NCI-H1694 treated with DMSO at 0.1 percent for 48 hours (cell line): ENCODE measurements at places on chromosomes 7 and 10.

GRCh38 chr7:10022957-10023356 lies 950.7 kb upstream of the PHF14 start:
- DNase-seq = no peak

DNA sequence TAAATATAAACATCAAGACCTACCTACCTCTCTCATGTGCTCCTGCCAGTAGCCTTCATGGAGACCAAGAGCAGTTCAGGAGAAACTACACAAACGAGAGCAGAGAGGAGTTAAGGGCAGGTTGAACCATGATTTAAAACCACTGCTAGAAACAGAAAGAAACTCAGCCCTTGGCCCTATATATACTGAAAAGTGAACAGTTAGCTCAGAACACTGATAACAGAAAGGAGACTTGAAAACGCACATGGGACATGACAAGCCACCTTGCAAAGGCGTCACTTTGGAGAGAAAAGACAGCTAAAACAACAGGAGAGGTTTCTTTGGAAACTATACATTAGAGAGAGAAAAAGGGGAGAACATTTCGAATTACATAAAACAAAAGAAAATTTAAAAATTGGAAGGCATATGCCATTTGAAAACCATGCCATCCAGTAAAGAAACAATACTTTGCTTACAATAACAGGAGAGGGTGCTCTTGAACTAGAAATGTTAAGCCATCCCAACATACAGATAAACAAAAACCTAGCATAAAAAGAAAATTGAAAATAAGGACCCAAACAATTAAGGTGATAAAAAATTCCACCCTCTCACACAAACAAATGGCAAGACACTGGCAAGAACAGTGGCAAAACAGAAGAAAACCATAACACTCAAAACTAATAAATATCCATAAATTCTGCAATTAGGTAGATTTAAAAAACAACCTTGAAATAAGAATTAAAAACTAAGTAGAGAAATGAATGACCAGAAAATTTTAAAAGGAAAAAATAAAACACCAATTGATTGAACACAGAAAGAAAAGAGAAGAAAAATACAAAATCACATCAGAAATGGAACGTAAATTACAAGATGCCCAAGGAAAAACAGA lies 232.7 kb downstream of the IMMP2L start:
- no peak for DNase-seq

DNA sequence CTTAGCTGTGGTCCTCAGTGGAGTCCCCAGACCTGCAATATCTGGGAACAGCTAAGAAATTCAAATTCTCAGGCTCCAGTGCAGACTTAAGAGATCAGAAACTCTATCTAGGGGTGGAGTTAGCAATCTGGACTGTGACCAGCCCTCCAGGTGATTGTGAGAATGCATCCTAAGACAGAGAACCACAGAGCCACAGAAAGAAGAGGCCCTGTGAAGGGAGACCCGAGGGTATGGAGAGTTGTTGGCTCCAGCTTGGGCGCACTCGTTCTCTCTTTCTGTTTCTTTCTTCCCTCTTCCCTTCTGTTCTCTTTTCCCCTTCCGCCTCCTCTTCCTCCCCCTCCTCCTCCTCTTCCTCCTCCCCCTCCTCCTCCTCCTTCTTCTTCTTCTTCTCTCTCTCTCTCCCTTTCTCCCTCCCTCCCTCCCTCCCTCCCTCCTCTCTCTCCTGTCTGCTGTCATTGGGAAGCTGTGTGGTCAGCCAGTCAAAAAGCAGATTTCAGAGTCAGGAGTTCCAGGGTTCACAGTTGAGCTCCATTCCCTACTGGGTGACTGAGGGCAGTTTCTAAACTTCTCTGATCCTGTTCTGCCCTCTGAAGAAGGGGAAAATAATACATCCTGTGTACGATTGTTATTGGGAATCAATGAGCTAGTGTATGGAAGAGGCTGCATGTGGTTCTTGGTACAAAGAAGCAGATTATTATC lies 62.1 kb upstream of the STEAP1B start:
- no peak for DNase-seq

DNA sequence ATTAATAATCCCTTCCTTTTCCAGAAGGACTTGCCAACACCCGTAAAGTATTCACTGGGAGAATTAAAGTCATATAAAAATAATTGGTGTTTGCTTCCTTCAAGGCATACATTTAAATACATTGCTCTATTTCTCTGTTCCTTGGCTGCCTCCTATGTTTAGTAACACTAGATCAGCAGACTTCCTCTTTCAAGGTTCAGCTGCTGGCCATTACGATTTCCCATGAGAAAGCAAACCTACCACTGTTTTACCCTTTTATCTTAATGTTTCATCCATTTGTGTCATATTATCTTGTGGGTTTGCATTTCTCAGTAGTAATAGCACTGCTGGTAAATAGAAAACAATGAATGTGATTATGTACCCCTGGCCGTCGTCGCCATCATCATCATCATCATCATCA lies 313.8 kb upstream of the BMPER start:
- DNase-seq = no peak

- no peak for DNase-seq
These were observed 32.8 kb upstream of the MEOX2 start for GRCh38 chr7:15719311-15719710.

DNA sequence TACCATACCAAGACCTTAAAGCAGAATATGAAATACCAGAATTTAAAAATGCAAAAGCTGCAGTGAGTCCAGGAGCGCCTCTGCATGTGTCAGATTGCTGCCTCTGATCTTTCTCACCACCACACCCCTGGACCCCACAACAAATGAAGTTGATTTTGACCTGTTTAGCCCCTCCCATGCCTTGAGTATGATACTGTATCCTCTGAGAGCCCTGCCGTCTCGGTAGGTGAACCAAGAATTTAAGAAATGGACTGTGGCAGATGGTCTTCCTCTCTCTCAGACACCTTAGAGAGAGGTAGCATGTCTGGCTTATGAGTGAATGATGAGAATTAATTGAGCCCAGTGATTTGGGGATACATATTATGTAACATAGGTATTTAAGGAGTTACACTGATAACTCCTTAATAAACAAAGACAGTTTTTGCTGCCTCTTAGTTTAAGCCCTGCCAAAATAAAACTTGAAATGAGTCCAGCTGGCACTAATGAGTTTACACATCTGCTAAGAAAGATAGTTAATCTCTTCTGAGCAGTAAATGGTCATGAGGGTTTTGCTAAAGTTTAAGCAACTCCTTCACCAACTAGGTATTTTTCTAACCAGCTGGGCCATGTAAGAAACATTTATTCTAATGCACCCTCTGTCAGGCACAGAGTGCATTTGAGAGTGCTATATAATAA lies 4.5 kb upstream of the TFPI2 start:
- DNase-seq = no peak

DNA sequence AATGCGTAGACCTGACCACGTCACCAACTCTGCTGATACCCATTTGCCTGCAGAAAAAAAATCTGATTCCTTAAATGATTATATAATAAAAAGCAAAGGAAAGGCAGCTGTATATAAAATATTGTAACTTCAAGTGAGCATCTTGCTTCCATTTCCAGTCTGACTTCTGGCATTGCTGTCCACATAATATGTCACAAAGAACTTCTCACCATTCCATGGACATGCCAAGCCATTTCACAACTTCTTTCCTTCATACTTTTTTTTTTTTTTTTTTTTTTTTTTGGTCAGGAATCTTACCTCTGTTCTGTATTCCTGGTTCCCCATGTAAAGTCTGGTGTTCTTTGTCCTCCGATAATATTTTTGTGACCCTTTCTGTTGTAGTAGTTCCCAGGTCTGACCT lies 165.5 kb downstream of the SND1 start:
- DNase-seq = no peak

GRCh38 chr7:142873871-142874270 lies 11.7 kb downstream of the TRPV6 start:
- no peak for DNase-seq

GRCh38 chr7:80218723-80219122 lies 84.1 kb downstream of the GNAI1 start:
- DNase-seq = no peak

DNA sequence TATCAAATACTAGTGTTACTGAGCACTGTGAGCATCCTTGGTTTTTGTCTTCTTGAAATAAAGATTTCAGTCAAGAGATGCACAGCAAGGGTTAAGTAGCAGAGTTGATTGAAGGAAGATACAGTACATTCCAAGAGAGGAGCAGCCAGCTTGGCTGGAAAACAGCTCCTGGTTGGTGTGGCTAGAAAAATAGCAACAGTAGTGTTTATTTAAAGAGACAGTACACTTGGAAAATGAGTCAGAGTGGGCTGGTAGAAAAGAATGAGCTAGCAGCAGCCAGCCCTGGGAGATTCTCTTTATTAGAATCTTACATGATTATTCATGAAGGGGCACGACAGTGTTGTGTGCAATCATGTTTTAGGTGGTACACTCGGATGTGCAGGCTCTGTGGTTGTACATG lies 1016.4 kb upstream of the SORCS1 start:
- no peak for DNase-seq

DNA sequence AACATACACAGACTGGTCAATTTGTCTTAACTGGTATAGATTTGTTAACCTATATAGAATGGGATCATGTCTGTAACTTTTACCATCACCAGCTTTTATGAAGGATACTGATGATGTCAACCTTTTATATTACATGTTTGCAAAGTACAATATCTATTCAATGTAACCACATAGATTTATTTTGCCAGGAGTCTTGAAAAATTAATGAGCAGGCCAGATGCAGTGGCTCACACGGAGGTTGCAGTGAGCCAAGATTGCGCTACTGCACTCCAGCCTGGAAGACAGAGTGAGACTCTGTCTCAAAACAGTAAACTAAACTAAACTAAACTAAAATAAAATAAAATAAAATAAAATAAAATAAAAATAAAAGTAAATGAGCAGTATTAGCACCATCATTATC lies 30.0 kb upstream of the PARD3 start:
- peak; percentile 25 for DNase-seq

GRCh38 chr7:79507131-79507530 lies 53.7 kb upstream of the MAGI2 start:
- DNase-seq = no peak

GRCh38 chr7:139181404-139181803 lies 49.6 kb upstream of the UBN2 start:
- DNase-seq = no peak

DNA sequence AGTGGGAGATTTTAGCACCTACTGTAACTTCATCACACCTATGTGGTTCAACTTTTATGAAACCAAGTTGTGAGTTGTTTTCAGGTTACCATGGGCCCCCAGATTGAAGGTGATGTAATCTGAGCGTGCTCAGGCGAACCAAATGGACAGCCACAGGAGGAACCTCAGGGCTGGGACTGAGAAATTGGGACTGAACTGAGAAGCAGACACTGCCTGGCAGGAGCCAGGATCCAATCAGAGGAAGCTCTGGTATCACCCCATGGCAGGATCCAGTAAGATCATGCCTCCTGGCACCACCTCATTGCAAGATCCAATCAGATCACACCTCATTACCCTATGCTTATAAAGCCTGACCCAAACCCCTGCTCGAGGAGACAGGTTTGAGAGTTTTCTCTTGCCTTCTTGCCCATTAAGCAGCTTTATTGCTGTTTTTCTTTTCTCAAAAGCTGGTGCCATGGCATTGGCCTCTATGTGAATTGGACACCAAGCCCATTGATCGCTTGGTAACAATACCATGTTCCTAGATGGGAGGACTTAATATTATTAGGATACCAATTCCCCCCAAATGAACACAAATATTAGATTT lies 43.2 kb upstream of the GDF10 start:
- no peak for DNase-seq

GRCh38 chr10:122368502-122369254 lies 5.8 kb upstream of the PLEKHA1 start:
- no peak for DNase-seq

DNA sequence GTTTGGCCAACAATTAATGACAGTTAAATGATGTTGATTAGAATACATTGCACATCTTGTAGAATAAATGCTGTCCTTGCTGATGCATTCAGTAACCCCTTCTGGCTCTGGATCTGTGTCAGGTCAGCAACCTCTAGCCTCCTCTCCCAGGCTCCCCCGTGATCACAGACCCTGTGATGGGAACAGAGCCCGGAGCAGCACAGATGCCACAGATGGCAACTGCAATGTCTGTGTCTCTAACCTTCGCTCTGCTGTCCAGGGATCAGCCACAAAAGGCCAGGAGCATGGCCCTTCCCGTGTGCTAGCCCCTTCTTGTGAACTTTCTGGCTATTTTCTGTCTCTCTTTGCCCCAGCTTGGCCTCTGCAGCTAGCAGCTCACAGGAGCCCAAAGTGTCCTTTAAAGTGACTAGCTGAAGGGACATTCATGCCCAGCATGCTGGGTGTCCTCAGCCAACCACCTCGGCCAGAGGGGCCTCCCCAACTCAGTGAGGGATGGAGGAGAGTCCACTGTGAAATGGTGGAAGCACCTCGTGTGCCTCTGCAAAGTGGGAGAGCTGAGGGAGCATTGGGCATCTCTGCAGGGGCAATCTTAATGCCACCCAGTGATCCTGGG lies 167.0 kb upstream of the TCERG1L start:
- DNase-seq = no peak

DNA sequence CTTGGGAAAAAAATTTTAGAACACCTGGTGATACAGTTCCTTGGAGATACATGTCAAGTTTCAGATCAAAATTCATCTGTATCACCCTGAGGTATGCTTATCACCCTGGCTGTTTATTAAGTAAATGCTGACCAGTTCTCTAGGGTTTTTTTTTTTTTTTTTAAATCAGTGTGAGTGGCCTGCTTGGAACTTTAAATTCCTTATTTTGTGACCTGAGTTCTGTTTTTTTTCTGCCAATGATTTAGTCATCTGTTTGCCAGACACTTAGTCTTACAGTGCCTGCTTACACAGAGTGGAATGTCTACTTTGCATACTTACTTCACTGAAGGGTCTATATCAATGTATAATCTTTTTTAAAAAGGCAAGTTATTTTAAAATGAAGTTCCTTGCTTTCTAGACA lies 1.8 kb downstream of the TSPAN13 start:
- no peak for DNase-seq

DNA sequence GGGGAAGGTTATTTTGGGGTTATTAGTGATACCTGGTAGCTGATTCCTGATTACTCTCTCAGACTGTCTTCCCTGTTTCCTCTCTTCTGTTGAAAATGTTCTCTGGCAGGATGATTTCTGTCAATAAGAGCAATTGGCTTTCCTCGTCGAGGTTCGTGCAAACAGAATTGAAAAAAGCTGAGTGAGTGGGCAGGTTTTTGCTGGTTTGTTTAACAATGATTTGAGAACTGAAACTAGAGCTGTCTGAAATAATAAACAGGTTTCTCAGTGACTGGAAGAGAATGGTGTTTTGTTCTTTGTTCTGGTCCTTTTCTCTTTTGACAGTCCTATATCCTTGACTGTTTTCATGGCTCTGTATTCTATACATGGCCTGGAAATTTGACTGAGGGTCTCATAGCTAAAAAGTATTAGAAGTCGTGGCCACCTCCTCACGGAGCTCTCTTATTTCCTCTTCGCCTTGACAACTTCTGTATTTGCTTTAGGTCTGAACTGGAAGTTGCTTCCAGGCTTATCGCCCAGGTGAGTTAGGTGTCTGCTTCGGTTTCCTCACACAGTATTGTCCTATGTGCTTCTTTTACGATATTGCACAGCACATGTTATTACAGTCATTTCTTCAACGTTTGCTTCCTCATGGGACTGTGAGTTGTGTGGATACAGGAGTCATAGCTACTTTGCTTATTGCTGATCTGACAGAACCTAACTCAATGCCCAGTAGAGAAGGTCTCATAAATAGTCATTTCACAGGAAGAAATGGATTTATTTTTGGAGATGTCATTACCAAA lies 403.6 kb downstream of the NRG3 start:
- no peak for DNase-seq

- no peak for DNase-seq
These were observed 40.7 kb downstream of the PRKAR2B start for GRCh38 chr7:107085180-107085579.
